ENCODE measurements at places on chromosomes 1 and 21.

DNA sequence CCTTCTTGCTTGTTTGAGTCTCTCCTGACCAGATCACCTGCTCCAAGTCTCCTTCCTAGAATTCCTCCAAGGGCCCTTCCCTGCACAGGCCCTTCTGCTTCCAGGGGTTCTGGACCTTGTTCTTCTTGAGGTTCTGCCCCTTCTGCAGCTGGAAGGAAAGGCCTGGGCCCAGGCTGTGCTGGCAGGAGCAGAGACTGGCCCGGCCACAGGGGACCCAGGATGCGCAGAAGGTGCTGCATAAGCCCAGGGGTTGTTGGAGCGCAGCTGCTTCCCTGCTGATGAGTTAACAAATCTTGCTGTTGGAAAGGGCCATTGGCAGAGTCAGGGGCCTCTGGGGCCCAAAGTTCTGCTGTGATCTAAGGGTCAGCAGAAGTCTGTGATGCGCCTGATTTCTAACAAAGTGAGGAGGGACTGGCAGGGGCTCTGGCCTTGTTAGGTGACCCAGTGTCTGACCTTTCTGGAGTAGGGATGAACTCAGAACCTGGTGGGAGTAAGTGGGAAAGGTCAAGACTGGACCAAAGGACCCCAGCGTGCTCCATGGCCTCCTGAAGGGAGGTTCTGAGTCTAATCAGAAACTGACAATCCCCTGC is 509.8 kb downstream of the PTPRU start:
- no peak for DNase-seq

DNA sequence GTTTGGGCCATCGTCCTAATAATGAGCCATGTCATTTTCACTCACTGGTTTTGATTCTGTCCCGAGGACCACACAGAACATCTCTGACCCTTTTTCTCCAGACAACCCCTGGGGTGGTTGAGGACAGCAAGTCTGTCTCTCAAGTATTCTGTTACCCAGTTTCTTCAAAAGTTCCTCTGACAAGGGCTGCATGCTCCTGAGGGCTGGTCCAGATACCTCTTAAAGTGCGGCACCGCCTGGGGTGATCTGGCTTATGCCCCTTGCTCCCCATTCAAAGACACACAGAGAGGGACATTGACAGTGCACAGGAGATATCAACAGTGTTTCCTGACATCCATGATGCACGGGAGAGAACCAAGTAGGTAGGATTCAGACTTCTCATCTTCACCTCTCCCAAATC is 132.9 kb upstream of the EDN2 start:
- DNase-seq, result no peak

- no peak for DNase-seq
These were observed 86.9 kb upstream of the UBE2U start for GRCh38 chr1:64116537-64116936.

- DNase-seq, result peak; percentile 3
These were observed 5.7 kb upstream of the ZDHHC18 start for GRCh38 chr1:26820784-26821269.

- no peak for DNase-seq
These were observed 30.1 kb downstream of the RHOU start for GRCh38 chr1:228765168-228765946.

DNA sequence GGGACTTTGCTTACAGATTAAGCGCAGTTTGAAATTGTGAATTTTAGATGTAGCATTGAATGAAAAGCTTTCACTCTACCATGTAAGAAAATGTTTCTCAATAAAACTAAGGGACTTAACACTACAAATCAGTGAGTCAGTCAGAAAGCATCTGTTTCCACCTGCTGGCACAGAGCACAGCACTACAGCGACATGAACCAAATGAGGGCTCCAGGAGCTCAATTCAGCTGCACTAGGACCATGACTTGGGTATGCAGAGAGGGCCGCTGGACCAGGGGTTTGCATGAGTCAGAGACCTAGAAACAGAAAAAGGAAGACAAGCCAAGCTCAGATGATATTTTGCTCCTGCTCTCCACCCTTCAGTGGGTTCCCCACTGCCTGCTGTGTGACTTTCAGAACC is 5.2 kb downstream of the SUSD4 start:
- no peak for DNase-seq

- no peak for DNase-seq
These were observed 136.4 kb upstream of the ADGRL2 start for GRCh38 chr1:81664341-81664740.

DNA sequence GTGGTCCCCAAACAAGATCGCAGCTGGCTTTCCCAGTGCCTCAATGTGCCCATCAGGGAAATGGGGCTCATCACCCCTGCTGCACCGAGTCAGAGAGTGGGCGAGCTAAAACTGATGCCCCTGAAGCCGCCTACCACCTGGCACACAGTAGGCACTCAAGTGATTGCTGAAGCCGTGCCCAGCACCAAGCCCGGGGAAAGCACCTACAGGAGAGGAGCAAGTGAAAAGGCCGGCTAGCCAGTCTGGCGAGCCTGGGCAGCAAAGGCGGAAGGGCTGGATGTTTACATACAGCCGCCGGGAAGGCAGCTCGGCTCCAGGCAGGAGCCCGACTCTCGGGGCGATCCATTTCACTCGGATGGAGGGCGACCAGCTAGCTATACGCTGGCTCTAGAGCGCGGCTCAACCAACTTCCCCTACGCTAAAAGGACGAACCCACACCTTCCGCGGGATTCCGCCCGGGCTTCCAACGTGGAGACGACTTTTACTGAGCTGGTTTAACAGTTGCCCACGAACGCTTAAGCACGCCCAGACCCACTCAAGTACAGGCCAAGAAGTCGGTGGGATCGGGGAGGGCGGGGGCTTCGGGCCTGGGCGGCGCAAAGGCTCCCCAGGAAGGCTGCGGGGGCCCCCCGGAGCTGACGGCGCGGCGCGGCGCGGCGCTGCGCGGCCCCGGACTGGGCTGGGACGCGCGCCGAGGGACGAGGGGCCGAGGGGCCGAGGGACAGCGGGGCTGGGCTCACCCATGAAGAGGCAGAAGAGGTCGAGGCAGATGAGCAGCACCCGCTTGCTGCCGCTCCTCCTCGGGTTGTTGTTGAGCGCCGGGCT is 1.0 kb downstream of the PLPP3 start:
- DNase-seq, result peak; percentile 6

- no peak for DNase-seq
These were observed 683.2 kb upstream of the TPTE start for GRCh38 chr21:9837946-9838737.

DNA sequence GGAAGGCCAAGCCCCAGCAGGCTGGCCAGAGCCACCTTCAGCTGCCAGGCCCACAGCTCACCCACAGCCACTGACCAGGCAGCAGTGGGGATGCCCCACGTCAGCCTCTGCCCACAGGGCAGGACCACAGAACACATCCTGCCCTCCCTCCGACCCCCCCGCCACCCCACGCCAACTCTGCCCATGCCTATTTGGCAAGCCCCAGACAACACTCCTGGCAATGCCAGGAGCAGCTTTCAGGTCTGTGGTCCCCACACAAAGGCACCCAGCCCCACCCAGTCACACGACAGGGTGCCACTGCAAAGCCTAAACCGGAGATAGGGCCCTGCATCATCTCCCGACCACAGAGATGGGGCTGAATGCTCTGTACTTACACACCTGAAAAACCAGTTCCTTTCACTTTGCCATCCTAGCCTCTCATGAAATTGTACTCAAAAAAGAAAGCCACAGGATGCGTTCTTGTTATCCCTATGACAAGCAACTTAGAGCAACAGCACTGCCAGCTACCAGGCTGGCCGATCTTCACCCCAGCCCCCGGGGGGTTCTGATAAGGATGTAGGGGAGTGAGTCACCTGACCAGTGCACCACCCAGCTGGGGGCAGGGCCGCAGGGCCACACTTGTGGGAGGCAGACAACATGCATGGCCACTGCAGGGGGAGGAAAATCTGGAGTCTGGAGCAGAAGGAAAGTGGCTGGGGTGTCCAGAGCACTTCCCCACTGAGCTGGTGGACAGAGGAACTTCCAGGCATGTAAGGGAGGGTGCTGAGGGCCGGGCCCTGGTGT is 36.2 kb downstream of the UBE2G2 start:
- no peak for DNase-seq
